ENCODE measurements at places on chromosomes 5 and 9. TPM values are rescaled to one million over a fixed set of nuclear protein-coding genes. Genes with fewer than 3 reads are reported as not detected.

GRCh38 chr5:142059304-142059940 lies 46.6 kb upstream of the GNPDA1 start:
- H3K36me3 ChIP-seq: no peaks in the 10 kb centered on the region
- H3K27ac ChIP-seq: no peak overlapping the region
- no peak for DNase-seq
- no peaks in the 10 kb centered on the region for H3K4me1 ChIP-seq
- H3K27me3 ChIP-seq: no peaks in the 10 kb centered on the region
- no peak overlapping the region for H3K4me3 ChIP-seq

GRCh38 chr9:132590037-132590317 lies 7.6 kb downstream of the BARHL1 start:
- H3K4me1 ChIP-seq: no peaks in the 10 kb centered on the region
- H3K27me3 ChIP-seq: peaks cover 22% of the 10 kb centered on the region

GAS1 gene
- not detected for total RNA-seq

DNA sequence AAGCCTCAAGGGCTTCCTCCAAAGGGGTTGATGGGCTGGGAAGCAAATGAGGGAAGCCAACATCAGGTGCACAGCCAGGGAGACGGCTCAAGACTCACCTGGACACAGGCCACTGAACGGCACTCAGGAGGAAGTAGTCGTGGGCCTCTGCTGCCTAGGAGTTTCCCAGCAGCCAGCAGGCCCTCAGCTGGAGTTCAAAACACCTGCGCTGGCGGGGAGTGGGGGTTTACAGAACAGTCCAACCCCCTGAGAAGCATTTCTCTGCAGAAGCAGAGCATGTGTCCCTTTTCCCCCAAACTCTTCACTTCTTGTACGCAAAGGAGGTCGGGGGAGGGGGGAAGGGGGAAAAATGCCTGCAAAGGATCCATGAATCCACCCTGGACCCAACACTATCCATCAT lies 2.3 kb downstream of the WHRN start:
- no peaks in the 10 kb centered on the region for H3K27me3 ChIP-seq
- no peak overlapping the region for H3K27ac ChIP-seq
- 0 out of 2 replicates have a peak, but pooled peaks cover 3% of the 10 kb centered on the region for H3K4me1 ChIP-seq
- DNase-seq: no peak

DNA sequence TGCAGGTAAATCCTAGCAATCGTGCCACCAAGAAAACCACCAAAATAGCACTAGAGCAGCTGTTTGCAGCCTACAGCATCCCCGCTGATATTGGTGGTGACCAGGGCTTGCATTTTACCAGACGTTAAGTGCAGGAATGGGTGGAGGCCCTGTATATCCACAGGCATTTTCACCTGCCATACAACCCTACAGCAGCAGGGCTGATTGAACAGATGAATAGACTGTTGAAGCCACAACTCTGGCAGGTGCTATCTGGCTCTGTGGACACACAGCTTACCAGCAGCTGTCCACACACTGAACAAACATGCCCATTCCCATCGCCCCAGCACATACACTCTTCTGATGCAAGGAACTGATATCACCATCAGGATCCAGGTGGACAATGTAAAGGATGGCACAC lies 154.5 kb upstream of the APC start:
- H3K4me3 ChIP-seq: no peak overlapping the region
- H3K27me3 ChIP-seq: no peaks in the 10 kb centered on the region
- H3K27ac ChIP-seq: no peak overlapping the region
- H3K4me1 ChIP-seq: no peaks in the 10 kb centered on the region
- H3K36me3 ChIP-seq: no peaks in the 10 kb centered on the region
- no peak for DNase-seq

DNA sequence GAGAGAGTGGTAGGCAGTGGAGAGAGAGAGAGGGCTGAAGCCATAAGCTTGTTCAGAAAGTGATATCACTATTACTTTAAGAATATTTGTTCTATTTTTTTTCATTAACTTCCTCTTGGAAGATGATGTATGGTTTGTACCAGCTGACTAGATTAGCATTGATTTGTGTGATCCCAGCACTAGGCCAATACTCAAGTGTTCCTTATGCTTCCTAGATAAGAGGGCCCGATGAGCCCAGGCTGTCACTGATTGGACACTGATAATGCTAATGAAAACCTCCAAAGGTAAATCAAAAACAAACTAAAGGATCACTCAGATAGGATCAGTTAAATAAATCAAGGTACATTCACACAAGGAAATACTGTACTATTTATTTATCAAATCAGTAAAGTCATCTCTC lies 52.7 kb upstream of the OTULINL start:
- H3K36me3 ChIP-seq: no peaks in the 10 kb centered on the region
- H3K4me1 ChIP-seq: no peaks in the 10 kb centered on the region
- H3K4me3 ChIP-seq: no peak overlapping the region
- H3K27me3 ChIP-seq: no peaks in the 10 kb centered on the region

DPYSL3 gene
- 1.4 TPM for total RNA-seq

EIF4E1B gene
- total RNA-seq: not detected

ITK gene
- 0.80 TPM for total RNA-seq

All from GM12878 (cell line).